Renal cortical epithelial cell (primary cell): ENCODE measurements at places on chromosomes 11 and 22. TPM values are rescaled to one million over a fixed set of nuclear protein-coding genes. Genes with fewer than 3 reads are reported as not detected.
A peak's percentile ranks its signal among the peaks of the same experiment; 100 is the strongest.

The FGF4 gene
- not detected in 2 replicates for total RNA-seq

GRCh38 chr11:94910779-94911178 lies 62.6 kb downstream of the CWC15 start:
- DNase-seq = no peak

- DNase-seq = peak; percentile 78
Measured at GRCh38 chr22:35380013-35380412, 883 bp upstream of the HMOX1 start.

DNA sequence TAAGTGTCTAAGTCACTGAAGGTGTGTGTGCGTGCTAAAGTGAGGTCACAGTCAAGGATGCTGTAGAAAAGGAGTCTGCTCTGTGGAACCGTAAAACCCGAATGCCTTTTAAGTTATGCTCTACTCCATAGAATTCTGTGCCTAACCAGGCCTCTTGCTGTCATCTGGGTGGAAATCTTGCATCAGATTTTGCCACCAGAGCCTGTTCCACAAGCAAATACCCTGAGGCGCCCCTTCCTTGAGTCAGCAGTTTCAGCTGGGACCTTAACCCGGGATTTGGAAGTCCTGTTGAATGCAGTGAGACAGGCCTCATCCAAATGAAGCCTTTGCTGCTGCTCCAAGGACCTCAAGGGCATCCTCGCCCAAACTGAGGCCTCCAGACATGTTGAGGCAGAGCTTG lies 109.8 kb downstream of the WNT11 start:
- DNase-seq = no peak

The GNAZ gene
- total RNA-seq = 1.4 and 2.0 TPM in 2 replicates

The MIAT gene
- 0.35 and 0.50 TPM in 2 replicates for total RNA-seq

- DNase-seq = no peak
Measured at GRCh38 chr22:43327157-43327438, 16.1 kb downstream of the SCUBE1 start.

The CRYAB gene
- total RNA-seq = 63.0 and 179 TPM in 2 replicates

The C11orf87 gene
- total RNA-seq = not detected in 2 replicates
